ENCODE measurements at places on chromosomes 11 and 22. TPM values are rescaled to one million over a fixed set of nuclear protein-coding genes. Genes with fewer than 3 reads are reported as not detected.
A peak's percentile ranks its signal among the peaks of the same experiment; 100 is the strongest.

The MS4A10 gene
- not detected for total RNA-seq

The TBX1 gene
- total RNA-seq: 3.0 TPM

GRCh38 chr22:48820481-48821345 is 1007.0 kb downstream of the BRD1 start:
- peak; percentile 85 for DNase-seq

The SCUBE2 gene
- total RNA-seq: 29.2 TPM

The LSP1 gene
- 46.4 TPM for total RNA-seq

The SERHL2 gene
- 1.00 TPM for total RNA-seq

DNA sequence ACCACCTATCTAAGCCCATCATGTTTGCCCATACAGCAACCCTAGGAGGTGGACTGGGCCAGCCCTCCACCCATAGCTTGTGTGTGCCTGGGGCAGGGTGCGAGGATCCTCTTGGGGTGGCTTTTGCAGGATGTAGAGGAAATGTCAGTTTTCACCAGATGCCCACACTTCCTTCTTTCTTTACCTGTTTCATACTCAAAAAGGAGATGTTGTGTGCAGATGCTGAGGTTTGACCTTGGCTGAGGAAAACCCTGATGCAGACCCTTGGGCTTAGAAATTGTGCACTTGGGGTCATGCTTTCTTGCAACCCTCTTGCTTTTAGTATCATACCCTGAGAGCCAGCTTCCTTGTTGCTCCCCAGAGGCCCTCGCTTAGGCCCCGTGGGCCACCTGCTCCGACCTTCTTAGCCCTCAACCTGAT is 2.2 kb downstream of the HTR3A start:
- no peak for DNase-seq

The ZFTA gene
- total RNA-seq: 15.3 TPM

DNA sequence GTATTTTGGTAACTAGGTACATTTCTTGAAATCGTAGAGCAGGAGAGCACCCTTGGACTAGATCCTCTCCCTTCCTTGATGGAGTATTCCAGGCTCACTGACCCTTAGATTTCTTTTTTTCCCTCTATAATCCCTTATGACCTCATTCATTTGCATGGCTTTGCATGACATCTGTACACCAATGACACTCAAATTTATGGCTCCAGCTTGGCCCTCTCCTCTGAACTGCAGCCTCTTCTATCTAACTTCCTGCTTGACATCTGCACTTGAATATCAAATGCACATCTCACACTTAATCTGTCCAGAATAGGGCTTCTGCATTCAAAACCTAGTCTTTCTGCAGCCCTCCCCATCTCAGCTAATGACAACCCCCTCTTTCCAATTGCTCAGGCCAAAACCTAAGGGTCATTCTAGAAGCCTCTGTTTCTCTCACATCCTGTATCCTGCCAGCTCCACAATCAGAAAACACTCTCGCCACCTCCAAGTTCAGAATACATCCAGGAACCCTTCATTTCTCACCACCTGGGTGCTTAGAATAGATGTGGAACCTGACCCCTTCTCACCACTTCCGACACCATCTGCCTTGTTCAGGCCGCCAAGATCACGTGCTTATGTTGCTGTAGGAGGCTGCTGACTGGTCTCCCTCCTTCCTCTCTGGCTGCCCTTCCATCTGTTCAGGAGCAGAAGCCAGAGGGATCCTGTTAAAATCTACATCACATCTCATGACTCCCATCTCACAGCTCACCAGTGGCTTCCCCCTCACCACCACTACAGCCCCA is 138.9 kb upstream of the MTNR1B start:
- DNase-seq: no peak

GRCh38 chr11:119406005-119406404 is 17.0 kb downstream of the THY1 start:
- no peak for DNase-seq

The USP2 gene
- total RNA-seq: 4.2 TPM

DNA sequence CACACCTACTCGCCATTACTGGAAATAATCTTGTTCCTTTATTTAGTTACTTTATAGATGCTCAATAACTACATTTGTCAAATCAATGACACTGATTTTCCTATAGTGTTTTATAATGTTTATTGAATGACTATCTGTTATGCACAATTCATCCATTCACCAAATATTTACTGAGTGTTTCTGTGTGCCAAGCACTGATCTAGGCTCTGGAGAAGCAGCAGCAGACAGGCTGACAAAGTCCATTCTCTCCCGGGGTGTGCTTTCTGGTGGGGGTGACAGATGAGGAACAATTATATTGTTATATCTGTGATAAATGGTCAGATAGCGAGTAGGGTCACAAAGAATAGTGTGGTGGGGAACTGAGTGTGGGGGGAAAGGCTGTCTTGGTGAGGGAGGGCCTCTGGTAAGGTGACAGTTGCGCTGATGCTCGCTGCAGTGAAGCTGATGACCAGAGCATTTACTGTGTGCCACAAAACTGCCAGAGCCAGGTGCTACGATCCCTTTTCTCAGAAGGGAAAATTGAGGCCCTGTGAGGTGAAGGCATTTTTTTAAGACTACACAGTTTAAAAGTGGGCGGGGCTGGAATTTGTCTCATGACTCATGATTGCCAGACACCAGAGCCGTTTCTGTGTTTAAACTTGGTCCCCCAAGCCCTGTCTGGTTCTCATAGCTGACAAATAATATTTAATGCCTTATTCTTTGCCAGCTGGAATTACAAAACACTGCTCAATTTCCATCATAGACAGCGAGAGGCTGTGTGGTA is 10.2 kb downstream of the PACS1 start:
- DNase-seq: no peak

DNA sequence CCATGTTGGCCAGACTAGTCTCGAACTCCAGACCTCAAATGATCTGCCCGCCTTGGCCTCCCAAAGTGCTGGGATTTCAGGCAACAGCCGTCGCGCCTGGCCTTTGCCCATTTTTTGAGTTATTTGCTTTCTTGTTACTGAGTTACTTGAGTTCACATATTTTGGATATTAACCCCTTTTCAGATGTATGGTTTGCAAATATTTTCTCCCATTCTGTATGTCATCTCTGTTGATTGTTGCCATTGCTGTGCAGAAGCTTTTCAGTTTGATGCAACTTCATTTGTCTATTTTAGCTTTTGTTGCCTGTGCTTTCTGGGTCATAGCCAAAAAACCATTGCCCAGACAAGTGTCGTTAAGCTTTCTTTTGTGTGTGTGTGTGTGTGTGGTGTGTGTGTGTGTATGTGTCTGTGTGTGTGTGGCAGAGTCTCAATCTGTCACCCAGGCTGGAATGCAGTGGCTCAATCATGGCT is 6.8 kb downstream of the TSGA10IP start:
- no peak for DNase-seq

DNA sequence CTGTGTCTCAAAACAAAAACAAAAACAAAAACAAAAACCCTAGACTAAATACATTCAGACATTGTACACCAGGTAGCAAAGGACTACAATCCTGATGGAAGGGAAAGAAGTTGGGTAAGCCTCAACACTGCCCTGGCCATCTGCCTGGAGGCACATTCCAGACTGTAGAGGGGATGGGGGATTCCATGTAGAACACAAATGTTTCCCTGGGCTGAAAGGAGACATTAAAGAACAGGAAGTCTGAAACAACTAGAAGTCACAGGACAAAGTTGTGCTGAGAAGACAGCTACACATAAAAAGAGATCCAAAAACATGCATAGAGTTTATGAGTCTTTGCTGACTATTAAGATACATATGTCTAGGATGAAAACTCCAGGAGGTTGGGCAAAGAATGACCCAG is 83.9 kb downstream of the RRAS2 start:
- no peak for DNase-seq

The CST6 gene
- not detected for total RNA-seq

The MAP6 gene
- 4.8 TPM for total RNA-seq

DNA sequence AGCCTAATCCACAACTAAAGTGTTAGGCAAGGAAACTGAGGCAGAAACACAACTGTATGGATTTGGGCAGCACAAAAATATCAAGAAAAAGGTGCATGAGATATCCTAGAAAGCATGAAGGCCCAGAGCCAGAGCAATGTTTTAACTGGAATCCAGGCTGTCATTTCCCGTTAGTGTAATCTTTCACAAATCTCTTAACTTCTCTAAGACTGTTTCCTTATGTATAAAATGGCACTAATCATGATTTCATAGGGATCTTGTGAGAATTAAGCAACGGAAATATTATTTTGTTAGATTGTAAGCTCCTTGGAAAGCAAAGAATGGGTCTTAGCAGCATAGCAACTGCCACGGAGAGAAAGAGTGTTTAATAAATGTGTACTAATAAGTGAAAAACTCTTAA is 14.7 kb upstream of the SYTL2 start:
- no peak for DNase-seq

GRCh38 chr22:21865041-21865440 is 2.4 kb downstream of the MAPK1 start:
- DNase-seq: peak; percentile 26

The INPPL1 gene
- 107 TPM for total RNA-seq

The B4GALNT4 gene
- total RNA-seq: not detected

GRCh38 chr11:111046291-111046690 is 199.2 kb upstream of the POU2AF2 start:
- DNase-seq: no peak

- no peak for DNase-seq
Measured at GRCh38 chr22:35275580-35275979, 18.3 kb downstream of the HMGXB4 start.

The VWCE gene
- 7.7 TPM for total RNA-seq

- DNase-seq: no peak
Measured at GRCh38 chr11:111911563-111912401, at the start of gene CRYAB. Gene CRYAB, minus strand, starts transcription at chr11:111911770. Its CDS starts 46 bp downstream, at chr11:111911724.

- peak; percentile 47 for DNase-seq
Measured at GRCh38 chr11:61062181-61062930, 39.9 kb upstream of the CD5 start.

- DNase-seq: no peak
Measured at GRCh38 chr11:120824242-120824641, 199.7 kb upstream of the TBCEL start.

The DDT gene
- 116 TPM for total RNA-seq

- no peak for DNase-seq
Measured at GRCh38 chr11:44457862-44458261, 107.6 kb upstream of the CD82 start.

DNA sequence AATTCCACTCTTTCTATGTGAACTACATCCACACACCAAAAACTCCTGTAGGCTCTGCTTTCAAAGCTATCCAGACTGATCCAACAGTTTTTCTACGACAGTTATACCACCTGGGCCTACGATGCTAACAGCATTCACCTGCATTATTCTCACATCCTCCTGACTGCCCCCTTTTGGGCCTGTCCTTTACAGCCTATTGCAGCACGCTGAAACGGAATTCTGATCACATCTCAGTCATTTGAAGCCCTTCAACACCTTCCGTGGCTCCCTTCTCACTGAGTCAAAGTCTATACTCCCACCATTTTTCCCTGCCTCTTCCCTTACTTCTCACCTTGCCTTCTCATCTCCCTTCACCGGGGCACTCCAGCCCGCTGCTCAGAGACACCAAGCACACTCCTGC is 791.3 kb upstream of the KIRREL3 start:
- DNase-seq: no peak

The RBFOX2 gene
- 50.1 TPM for total RNA-seq

- DNase-seq: no peak
Measured at GRCh38 chr11:1834779-1835670, at the start of gene SYT8. Gene SYT8, plus strand, starts transcription at chr11:1834990. Its CDS starts 116 bp downstream, at chr11:1835106.

- peak; percentile 16 for DNase-seq
Measured at GRCh38 chr11:16799890-16800289, 61.4 kb downstream of the C11orf58 start.

GRCh38 chr11:69204941-69205742 is 49.4 kb downstream of the SMIM38 start:
- DNase-seq: peak; percentile 76

DNA sequence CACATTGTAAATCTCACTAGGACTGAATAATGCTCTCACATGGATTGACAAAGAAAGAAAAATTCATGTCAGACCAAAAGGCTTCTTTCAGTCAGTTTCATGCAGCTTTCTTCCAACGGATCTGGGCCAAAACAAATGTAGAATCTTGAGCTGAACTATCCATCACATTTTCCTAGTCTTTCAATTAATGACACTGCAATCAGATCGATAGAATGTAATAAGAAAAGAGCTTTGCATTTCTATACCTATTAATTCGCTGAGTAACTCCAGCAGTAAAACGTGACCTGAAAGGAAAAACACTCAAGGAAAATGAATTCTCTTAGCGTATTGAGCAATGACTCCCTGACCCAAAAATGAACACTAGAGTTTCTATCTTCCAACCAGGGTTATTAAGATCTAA is 194.8 kb upstream of the BLID start:
- no peak for DNase-seq

Data from mesenteric fat pad (tissue), 1 donor.